ELR (cell line): ENCODE measurements at places on chromosomes 4 and X.

DNA sequence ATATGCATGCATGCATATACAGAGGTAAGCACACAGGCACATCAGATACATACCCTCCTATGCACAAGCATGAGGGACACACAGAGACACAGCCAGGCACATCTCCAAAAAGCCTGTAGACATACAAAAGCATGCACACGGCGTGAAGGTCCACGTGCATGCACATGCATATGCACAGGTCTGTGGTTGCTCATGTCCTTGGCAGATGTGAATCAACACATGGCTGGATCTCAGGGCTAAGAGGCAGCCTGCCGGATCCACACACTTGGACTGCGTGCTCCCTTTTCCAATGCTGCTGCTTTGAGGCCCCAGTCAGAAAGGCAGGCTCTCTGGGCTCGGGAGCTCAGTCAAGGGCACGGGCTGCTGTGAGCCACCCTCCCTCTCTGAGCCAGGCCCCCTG, 3.6 kb downstream of the STARD8 start:
- no peak for DNase-seq

- DNase-seq: no peak
These were observed 145.7 kb upstream of the NUDT6 start for GRCh38 chr4:123068081-123068480.

- DNase-seq: peak; percentile 15
These were observed 37.7 kb downstream of the ARHGAP24 start for GRCh38 chr4:85512446-85513205.

DNA sequence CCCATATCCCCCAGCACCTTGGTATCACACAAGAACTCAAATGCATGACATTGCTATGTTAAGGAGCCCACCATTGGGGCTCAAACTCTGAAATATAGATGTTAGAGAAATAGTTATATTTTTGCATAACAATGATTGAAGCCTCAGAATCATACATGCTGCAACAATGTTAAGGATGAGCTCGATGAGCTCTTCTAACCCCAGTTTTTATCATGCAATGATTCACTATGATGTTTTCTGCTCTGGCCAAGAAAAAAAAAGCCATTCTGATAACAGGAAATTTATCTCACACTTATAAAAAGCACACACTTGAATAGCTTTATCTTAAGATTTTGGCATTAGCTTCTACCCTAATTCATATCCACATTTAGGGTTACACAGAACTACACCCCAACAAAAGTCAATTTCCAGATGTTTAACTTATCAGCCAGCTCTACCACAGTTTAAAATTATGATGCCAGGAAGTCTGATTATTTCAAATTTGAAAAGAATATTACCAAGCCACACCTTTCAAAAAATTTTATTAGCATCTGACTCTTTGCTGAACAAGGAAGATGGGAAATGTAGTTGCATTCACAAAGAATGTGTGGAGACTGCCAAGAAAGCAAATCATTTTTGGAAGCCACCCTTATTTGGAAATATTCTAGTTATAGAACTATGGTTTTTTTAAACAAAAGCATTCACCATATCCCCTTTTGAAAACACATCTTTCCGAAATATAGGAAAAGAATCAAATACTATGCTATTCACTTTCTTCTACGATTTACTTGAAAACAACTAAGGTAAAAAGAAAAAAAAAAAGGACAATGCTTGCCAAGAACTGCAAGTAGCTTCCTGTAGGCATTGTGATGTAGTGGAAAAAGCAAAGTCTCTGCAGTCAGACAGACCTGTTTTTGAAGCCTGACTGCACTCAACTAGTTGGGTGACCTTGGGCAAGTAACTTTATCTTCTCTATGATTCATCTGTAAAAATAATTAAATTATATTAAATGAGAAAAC, 100.8 kb upstream of the PLS3 start:
- no peak for DNase-seq

DNA sequence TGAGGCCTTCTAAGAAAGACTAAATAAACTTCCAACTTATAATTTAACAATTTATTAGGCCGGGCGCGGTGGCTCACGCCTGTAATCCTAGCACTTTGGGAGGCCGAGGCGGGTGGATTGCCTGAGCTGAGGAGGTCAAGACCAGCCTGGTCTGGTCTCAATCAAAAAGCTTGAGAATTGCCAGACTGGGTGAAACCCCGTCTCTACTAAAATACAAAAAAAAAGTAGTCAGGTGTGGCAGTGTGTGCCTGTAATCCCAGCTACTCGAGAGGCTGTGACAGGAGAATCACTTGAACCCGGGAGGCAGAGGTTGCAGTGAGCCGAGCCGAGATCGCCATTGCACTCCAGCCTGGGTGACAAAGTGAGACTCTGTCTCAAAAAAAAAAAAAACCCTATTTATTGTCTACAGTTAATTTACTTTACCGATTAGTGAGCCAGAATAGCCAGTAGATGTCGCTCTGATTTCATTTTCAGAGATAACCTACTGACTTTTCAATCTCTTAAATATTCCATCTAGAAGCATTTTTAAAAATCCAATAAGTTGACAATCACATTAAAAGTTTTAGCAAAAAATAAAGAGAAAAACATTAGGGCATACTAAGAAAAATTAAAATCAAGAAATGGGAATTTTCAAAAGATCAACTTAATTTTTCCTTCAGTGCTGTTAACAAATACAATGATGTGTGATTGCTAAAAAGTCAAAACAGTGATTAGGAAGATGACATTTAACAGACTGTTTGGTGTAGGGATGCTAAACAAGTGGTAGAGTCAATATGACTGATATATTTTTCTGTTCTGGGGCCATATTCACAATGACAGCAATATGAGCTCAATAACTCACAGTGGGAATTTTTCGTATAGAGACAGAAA, 4.3 kb upstream of the SHROOM3 start:
- DNase-seq: peak; percentile 71

DNA sequence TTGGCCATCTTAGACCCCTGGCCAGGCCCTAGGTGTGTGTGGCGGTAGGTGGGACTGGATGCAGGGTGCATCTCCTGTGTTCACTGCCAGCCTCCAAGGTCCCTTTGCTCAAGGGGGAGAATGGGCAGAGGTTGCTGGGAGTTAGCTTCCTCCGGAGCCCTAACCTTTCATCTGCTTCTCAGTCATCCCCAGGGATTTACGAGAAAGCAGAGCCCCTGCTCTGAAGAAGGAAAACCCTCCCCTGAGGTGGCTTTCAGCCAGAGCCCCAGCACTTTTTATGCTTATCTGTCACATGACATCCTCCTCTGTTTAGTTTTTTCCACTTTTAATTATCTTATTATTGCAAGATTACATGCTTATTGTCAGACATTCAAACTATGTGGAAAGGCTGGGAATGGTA, 44.9 kb upstream of the DDX3X start:
- DNase-seq: no peak

GRCh38 chrX:152907084-152907651, 9.3 kb downstream of the ZNF185 start:
- DNase-seq: peak; percentile 86

GRCh38 chr4:4848540-4848939, 10.9 kb upstream of the MSX1 start:
- no peak for DNase-seq
